ENCODE measurements at places on chromosomes 6 and 20.
A peak's percentile ranks its signal among the peaks of the same experiment; 100 is the strongest.

- no peak for DNase-seq
Observed at GRCh38 chr6:160789263-160790027, 87.4 kb downstream of the PLG start.

- DNase-seq = no peak
Observed at GRCh38 chr6:31042806-31043205, 32.5 kb downstream of the MUC22 start.

- no peak for DNase-seq
Observed at GRCh38 chr6:133757335-133757734, 131.6 kb upstream of the TCF21 start.

DNA sequence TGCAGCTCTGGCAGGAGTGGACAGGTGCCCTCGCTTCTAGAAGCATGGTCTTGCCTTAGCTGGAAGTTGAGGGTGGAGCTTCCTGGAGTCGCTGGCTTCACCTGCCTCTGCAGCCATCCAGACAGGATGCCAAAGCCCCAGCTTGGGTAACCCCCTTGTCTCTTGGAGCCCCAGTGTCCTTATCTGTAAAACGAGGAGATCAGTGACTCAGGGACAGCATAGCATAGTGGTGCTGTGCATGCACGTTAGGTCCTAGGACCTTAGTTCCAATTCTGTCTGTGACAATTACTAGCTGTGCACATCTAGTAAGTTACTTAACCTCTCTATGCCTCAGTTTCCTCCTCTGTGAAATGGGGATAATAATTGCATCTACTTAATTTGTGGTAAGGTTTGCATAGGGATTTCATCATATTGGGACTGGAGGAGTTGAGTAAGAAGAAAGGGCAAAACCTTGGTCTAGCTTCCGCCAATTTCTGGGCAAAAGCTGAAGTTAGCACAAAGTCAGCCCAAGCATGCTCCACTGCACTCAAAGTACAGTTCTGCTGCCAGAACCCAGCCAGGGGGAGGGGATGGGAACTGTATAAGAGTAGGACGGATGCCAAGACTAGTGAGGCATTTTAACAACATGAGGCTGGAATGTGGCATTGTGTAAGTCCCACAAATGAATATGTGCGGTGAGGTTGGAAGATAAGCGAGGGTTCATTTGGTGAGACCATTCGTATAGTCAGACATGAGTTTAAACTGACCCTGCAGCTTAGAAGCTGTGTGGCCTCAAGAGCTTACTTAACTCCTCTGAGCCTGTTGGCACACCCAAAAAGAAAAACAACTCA, 24.5 kb downstream of the TOX2 start:
- DNase-seq = peak; percentile 68

- DNase-seq = no peak
Observed at GRCh38 chr6:105593056-105593690, 190.3 kb upstream of the PREP start.

DNA sequence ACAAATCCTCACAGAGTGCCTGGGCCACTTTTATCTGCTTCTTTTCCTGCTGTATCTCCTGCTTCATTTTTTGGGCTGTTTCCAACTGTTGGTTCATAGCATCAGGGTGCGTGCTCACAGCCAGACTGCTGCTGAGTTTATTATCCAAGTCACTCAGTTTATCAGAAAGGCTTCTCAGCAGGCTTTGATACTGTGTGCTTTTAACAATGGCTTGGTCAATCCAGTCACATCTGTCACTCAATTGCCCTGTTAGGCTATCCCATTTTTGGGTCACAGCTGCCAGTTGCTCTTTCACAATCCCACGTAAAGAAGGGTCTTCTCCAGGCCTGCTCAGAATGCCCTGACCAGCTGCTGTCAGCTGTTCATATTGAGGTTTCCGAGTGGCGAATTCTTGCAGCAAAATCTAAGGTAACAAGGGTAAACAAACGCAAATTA, 87.2 kb downstream of the DST start:
- DNase-seq = no peak

DNA sequence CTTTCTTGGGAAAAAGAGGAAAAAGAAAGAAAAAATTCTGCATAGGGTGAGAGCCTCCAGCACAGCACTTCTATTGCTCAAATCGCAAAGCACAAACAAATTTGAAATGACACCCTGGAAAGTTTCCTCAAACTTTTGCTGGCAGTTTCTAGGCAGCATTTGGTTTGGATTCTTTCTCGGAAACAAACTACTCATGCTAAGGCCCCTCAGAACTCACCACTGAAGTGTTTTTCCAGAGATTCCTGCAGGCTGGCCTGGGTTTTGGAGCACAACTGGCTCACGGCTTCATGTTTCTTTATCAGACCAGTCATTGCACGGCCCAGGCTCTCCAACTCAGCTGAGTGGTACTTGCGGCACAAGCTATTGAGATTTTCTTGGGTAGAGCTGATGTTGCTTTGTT, 237.8 kb downstream of the SYNE1 start:
- no peak for DNase-seq

DNA sequence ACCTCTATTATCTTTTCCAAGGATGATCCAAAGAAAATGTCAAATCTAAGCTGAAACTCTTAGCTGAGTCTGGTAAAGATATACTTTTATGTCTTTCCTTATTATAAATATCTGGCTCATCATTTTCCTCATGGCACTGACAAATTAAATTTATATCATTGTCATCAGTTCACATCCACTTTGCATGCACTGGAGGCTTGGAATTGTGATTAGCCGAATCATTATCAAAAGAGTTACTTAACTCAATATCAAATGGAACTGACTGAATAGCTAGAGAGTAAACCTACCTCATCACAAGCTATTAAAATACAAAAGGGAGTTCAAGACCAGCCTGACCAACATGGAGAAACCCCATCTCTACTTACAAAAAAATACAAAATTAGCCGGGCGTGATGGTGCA, 713.9 kb upstream of the MARCKS start:
- no peak for DNase-seq

- no peak for DNase-seq
Observed at GRCh38 chr6:111976139-111976538, 77.8 kb upstream of the CCN6 start.

DNA sequence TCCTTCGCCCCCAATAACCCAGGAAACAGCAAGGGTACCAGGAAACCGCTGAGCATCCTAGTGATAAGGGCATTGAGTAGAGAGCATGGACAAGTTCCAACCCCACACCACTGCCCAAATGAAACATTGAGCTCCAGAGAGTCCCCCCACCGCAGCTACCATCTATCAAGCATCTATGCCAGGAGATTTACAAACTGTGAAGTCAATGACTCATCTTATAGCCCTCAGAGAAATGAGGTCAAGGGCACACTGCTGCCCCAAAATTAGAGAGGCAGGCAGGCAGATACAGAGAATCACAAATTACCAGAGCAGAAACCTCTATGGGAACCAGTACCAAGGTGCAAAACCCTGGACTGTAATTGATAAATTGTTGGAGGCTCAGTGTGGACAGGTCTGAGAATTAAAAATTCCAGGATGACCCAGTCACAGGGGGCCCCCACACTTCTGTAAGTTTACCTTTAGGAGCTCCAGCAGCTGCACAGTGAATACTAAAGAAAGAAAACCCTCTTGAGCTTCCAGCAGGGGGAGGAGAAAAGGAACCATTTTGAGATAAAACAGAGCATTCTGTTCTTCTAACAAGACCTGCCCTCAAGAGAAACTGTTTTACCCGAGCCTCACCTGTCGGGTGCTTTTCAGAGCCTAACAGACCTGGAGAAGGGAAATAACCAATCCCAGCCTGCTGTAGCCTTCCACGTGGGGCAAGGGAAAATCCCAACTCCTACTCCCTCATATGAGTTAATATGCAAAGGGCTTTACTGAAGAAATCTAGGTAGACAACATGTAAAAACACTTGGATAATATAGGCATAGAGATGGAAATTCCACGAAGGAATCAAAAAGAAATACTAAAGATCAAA, 118.0 kb upstream of the ARID1B start:
- no peak for DNase-seq

- DNase-seq = no peak
Observed at GRCh38 chr6:113120224-113120581, 736.9 kb upstream of the MARCKS start.

DNA sequence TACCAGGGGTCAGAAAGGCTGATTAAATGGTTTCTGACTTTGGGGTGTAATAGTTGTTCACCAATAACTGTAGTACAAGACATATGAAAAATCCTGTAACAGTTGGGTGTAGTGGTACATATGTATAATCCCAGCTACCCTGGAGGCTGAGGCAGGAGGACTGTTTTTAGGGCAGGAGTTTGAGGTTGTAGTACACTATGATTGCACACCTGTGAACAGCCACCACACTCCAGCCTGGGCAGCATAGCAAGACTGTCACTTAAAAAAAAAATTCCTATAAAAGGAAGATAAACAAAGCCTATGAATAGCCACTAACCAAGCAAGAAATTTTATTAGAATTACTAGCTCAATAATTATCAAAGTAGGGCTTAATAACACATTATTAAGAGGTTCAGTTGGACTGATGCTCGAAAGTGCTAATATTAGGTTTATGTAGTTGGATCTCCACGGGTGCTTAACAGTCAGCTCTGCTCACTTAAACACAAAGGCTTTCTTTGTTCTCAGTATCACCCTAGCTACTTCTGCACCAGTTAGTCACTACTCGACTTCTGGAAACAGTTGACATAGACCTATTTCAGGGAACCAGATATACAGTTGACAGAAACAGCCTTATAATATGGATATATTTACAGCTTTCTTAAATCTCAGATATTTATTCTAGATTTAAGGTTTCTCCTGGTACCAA, 113.0 kb downstream of the MTFR2 start:
- DNase-seq = no peak

DNA sequence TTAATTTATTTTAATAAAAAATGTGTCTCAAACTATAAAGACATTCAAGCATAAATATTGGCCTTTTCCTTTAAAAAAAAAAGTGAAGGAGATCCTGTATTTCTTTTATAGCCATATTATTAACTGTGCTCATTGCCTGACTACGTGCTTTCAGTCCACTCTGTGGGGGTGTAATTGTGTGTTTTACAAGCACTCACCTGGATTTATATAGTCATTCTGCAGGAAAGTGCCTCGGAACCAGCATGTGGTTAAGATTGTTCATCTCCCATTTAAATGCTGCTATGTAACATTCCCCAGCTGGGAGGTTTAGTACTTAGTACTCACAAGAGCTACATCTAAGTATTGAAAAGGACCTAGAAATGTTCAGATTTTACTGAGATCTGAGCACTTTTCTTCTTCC, 47.9 kb upstream of the SLC22A16 start:
- DNase-seq = no peak

GRCh38 chr6:158972241-158973233, 27.5 kb downstream of the RSPH3 start:
- peak; percentile 26 for DNase-seq

DNA sequence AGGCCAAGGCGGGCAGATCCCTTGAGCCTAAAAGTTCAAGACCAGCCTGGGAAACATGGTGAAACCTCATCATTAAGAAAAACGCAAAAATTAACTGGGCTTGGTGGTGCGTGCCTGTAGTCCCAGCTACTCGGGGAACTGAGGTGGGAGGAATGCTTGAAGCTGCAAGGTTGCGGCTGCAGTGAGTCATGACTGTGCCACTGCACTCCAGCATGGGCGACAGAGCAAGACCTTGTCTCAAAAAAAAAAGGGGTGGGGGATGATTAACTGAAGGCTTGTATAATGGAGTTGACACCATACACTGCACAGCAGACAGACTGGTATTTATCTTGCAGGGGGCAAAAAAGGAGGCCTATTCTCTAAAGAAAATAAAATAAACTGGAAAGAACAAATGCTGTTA, 27.7 kb downstream of the SRPK1 start:
- DNase-seq = peak; percentile 3

DNA sequence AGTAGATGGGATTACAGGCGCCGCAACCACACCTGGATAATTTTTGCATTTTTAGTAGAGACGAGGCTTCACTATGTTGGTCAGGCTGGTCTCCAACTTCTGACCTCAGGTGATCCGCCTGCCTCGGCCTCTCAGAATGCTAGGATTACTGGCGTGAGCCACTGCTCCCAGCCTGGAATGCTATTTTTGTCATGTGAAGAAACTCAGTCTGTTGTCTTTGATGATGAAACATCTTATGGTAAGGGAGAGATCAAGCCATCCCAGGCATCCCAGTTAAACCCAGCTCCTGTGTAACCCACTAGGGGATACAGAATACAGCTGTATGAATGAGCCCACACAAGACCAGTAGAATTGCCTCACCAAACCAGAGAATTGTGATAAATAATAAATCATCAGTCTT, 83.6 kb upstream of the RBM24 start:
- DNase-seq = no peak

GRCh38 chr6:101728956-101729355, 335.4 kb downstream of the GRIK2 start:
- DNase-seq = no peak

- DNase-seq = no peak
Observed at GRCh38 chr6:154284313-154284853, 72.2 kb downstream of the IPCEF1 start.

- no peak for DNase-seq
Observed at GRCh38 chr6:107666981-107667601, 157.0 kb downstream of the SCML4 start.

GRCh38 chr6:32118782-32119628, 9.0 kb downstream of the ATF6B start:
- DNase-seq = peak; percentile 70

DNA sequence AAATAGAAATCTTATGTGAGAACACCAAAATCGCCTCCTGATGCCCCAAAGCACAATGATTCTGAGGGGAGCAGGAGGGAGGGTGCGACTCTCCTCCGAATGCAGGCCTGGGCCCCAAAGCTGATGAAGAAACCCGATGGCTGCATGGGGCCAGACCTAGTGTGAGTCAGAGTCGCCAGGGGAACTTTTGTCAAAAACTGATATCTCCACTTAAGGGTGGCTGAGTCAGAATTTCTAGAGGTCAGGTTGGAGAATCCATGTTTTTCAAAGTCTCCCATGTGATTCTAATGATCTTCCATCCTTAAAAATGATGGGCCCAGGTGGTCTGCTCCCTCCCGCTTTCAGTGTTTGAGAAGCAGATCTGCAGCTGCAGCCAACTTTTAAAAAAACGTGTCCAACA, 172.8 kb downstream of the BACH2 start:
- DNase-seq = no peak

GRCh38 chr20:20630551-20630950, 81.9 kb downstream of the RALGAPA2 start:
- DNase-seq = no peak

GRCh38 chr20:11204926-11205768, 531.3 kb upstream of the JAG1 start:
- DNase-seq = no peak

DNA sequence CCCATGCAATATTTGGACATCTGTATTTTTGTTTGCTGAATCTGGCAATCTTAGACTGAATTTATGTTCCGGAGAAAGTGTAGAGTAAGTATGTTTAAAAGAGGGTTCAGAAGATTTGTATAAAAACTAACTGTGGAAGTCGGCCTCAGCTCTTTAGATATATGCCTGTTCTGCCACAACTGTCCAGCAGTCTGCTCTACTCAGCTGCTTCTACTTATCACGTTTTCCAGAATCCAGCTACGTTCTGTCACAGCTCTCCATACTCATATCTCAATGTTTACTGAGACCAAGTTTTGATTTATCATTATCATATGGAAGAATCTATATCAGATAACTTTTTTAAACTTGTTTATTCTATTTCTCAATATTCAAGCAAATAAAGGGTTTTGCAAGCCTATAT, 721.3 kb downstream of the EYS start:
- no peak for DNase-seq
